ENCODE measurements at places on chromosomes 5 and 9.

GRCh38 chr9:27880635-27881034 lies 307.4 kb upstream of the C9orf72 start:
- no peak for DNase-seq

- DNase-seq: no peak
Observed at GRCh38 chr9:77935974-77936373, 95.6 kb downstream of the GNAQ start.

- DNase-seq: no peak
Observed at GRCh38 chr5:110687485-110687884, 39.0 kb downstream of the TMEM232 start.

DNA sequence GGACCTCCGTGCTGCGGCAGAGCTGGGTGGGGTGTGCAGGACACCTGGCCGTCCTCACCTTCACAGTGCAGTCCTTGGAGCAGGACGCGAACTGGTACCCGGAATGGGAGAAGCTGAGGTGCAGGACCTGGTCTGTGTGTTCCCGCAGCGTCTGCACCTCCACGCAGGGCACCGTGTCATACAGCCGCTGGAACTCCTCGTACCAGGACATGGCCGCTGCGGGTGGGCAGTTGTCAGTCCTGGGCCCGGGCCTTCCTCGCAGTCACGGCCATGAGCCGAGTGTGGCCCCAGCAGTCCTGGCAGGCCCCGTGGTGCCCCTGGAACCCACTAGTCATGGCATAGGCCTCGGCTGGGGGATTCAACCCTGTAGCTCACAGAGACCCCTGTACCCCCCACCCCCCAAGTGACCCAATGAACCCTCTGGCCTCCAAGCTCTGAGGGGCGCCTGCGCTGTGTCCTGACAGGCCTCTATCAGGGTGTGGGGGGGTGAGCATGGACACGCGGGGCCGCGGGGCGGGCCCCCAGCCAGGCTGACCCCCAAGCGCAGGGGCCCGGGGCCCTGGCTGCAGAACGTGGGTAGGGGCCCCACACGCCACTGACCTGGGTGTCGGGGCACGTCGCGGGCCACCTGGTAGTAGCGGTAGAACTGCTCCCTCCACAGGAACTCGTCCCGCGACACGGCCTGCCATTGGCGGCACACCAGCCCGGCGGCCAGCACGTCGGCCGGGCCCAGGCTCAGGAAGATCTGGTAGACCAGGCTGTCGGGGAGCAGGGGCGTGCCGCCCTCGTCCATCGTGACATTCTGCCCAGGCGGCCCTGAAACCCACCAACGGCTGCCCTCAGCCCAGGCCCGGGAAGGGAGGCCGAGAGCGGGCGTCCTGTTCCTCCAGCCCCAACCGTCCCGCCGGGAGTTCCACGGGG lies 987 bp downstream of the FBXW5 start:
- DNase-seq: no peak

DNA sequence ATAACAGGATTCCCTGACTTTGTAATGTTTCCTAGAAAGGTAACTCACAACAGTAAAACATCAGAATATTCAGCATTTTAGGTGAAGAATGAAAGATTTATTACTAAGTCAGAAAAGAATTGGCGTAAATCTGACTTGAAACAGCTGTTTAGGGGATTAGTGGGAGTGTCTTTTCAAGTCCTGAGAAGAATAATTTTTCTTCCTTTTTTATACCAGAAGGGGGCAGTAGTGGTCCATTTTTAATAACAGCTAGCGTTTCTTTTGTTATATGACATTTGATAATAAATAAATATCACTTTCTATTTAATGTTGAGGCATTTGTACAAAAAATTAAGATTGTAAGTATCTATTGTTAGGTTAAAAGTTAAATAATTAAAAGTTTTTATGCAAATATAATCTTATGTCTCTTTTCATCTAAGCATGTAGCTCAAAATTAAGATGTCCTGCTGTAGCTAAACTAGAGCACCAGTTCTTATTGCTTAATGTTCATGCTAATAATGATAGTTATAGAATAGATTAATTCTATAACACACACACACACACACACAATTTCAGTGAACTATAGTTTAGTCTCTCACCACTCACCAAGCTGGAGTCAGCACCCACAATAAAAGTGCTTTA lies 258.7 kb upstream of the ARRDC3 start:
- no peak for DNase-seq

DNA sequence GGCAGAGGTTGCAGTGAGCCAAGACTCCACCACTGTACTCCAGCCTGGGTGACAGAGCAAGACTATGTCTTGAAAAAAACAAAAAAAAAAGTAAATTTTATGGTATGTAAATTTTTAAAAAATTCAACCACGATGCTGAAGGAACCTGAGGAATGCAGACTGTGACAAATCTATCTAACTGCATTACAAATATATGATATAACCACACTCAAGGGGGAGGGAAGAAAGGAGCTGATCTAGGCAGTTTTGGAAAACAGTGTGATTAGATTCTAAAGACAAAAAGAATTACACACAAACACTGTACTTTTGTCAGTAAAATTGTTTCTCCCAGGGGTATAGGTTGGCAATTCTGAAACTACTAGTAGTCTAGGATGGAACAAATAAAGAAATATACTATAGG lies 17.0 kb downstream of the LARS1 start:
- DNase-seq: no peak

DNA sequence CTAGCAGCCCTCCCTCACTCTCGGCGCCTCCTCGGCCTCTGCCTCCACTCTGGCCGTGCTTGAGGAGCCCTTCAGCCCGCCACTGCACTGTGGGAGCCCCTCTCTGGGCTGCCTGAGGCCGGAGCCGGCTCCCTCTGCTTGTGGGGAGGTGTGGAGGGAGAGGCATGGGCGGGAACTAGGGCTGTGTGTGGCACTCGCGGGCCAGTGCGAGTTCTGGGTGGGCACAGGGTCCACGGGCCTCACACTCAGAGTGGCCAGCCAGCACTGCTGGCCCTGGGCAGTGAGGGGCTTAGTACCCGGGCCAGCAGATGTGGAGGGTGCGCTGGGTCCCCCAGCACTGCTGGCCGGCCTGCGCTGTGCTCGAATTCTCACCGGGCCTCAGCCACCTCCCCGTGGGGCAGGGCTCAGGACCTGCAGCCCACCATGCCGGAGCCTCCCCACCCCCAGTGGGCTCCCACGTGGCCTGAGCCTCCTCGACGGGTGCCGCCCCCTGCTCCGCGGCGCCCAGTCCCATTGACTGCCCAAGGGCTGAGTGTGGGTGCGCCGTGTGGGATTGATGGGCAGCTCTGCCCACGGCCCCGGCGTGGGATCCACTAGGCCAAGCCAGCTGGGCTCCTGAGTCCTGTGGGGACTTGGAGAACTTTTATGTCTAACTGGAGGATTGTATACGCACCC lies 30.4 kb upstream of the FCHO2 start:
- DNase-seq: no peak

- no peak for DNase-seq
Observed at GRCh38 chr5:24645483-24645882, 705 bp upstream of the CDH10 start.
